NCI-H1694 treated with DMSO at 0.1 percent for 48 hours (cell line): ENCODE measurements at places on chromosomes 3 and 15.

DNA sequence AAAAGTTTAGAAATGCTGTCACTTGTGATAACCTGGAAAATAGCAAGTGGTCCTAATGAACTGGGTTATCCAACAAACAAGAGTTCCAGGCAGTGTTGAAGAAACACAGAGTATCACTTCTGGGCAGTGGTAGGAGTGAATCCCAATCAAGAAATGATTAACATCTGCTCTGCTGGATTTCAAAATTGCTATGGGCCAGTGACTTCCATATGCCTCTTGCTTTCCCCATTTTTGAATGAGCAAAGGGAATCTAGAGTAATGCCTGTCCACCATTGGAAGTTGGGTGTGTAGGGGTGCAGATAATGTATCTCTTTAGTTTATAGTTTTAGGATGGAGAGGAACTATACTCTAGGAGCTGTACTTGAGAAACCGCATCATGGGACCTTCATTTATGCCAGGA lies 236.5 kb downstream of the RPLP1 start:
- no peak for DNase-seq

DNA sequence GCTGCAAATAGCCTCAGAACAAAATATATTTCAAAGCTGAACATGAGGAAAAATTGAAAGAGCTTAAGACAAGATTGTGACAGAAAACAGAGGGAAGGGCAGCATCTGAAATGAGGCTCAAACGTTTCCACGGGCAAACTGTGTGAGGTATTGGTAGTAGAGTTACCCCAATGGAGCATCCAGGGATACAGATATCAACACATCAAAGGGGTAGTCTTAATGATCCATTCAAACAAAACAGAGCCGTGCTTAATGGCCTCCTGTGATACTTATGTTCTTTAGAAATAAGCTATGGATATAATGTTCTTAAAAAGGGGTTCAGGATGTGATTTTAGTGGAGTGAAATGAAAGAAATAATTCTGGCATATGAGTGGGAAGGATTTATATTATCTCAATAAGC lies 430.3 kb upstream of the PDZRN3 start:
- no peak for DNase-seq

- no peak for DNase-seq
Observed at GRCh38 chr3:13851091-13851849, 28.6 kb downstream of the WNT7A start.

DNA sequence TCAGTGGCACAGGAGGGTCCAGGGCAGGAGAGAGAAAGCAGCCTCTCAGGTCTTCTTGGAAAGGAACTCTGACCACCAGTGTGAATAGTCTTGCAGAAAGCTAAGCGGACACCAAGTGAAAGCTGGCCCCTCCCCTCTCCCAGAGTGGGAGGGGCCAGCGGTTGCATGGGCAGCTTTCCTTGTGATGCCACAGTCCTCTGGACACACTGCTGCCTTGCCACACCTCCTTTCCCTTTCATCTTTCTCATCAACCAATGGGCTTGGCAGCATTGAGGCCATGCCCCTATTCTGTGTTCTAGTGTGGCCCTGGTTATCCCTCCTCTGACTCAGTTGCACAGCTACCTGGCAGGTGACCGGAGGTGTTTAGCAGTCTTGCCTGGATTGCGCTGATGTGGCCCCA lies 49.7 kb upstream of the GOLGA6B start:
- DNase-seq, result no peak

GRCh38 chr3:150611666-150612065 lies 8.5 kb downstream of the SELENOT start:
- DNase-seq, result no peak

DNA sequence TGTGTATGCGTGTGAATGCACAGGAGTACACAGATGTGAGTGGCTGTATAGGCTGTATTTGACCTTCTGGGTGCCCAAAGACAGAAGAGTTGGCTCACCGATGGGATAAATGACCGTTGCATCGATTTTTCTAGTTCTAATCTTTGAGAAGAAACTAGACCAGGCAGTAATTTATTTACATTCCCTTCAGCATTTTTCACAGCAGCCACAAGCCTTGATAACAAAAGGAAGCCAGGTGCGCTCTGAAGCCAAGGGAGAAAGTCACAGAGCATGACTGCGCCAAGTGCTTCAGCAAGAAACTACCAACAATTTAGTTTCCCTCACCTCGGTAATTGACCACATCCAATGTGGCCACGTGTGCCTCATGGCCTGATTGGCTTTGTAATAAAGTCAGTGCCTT lies 5.9 kb upstream of the FAM3D start:
- DNase-seq, result no peak

GRCh38 chr15:93382200-93382820 lies 293.3 kb upstream of the RGMA start:
- no peak for DNase-seq

GRCh38 chr3:4797201-4797705 lies 182.0 kb upstream of the BHLHE40 start:
- no peak for DNase-seq

- DNase-seq, result no peak
Observed at GRCh38 chr3:124428372-124429128, 301.7 kb upstream of the UMPS start.

DNA sequence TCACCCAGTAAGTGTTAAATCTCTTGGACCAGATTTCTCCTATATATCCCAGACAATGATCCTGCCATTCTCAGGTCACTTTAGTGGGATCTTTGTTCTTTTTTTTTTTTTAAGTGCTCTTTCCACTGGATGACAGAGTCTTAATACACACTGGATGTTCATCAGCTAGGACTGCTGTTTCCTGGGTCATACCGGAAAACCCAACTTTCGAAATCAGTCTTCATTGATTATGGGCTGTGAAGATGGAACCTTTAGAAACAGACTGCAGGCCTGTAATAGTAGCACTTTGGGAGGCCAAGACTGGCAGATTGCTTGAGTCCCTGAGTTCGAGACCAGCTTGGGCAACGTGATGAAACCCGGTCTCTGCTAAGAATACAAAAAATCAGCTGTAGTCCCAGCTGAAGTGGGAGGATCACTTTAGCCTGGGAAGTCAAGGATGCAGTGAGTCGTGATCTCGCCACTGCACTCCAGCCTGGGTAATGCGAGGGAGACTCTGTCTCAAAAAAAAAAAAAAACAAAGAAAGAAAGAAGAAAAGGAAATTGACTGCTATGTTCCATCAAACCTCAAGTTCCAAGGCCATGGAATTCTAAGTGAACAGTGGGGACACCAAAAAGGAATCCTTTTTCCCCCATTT lies 2.3 kb downstream of the EOGT start:
- no peak for DNase-seq

GRCh38 chr3:159627229-159627628 lies 361.4 kb upstream of the IL12A start:
- DNase-seq, result no peak

- no peak for DNase-seq
Observed at GRCh38 chr3:12780751-12781150, 15.7 kb upstream of the CAND2 start.

- DNase-seq, result no peak
Observed at GRCh38 chr3:146425341-146425740, 44.0 kb downstream of the PLSCR2 start.

- no peak for DNase-seq
Observed at GRCh38 chr15:71484080-71484479, 326.3 kb upstream of the NR2E3 start.

DNA sequence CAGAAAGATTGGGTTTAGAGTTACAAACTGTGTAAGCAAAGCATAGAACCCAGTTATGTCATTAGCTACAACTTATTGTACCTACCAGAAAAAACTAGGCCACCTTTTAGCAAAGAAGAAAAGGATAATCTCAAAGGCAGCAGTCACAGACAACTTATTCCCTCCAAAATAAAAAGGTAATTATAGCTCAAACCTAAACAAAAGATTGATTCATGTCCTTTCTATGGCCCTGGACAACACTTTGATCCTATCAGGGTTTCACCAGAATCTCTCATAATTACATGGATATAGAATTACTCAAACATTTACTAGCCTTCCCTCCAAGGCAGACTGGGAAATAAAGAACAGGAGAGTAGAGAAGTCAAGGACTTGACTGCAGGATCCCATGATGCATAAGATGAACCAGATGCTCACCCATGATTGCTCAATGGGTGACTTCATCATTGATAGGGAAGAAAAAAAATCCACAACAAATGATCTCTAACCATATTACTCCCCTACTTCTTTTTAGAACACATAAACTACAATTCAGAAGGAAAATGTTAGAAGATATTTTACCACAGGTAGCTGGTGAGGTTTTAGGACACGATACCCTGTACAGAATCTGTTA lies 17.4 kb downstream of the DET1 start:
- no peak for DNase-seq

DNA sequence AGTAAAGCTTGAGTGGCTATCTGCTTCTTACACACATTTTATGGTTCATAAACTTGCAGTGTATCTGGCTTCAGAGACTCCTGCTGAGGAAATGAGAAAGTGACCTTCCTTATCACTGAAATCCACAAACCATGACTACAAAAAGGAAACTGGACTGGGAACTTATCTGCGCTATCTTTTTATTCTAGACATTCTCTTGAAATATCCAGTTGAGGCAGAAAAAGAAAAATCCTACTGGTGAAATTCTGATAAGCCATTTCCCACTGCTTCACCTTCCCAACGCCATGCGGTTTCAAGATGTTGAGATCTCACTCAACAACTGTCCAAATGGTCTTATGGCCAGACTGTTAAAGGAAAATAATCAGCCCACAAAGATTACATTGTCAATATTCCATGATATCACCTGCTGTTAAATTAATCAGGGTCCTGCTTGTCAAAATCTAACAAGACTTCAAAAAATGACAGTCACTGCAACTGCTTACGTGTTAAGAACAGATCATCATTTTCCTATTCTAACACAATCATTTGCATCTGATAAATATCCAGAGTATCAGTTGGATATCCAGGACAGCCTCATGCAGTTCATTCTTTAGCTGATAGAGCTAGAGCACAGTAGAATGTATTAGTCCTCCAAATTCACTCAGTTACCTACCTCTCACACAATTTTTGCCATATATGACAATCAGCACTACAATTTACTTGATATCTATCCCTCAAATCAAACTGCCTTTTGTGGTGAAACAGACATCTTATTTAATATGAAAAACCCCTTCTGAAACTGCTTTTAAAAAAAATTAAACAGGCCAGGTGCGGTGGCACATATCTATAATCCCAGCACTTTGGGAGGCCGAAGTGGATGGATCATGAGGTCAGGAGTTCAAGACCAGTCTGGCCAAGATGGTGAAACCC lies 538.1 kb downstream of the MAGI1 start:
- DNase-seq, result no peak

DNA sequence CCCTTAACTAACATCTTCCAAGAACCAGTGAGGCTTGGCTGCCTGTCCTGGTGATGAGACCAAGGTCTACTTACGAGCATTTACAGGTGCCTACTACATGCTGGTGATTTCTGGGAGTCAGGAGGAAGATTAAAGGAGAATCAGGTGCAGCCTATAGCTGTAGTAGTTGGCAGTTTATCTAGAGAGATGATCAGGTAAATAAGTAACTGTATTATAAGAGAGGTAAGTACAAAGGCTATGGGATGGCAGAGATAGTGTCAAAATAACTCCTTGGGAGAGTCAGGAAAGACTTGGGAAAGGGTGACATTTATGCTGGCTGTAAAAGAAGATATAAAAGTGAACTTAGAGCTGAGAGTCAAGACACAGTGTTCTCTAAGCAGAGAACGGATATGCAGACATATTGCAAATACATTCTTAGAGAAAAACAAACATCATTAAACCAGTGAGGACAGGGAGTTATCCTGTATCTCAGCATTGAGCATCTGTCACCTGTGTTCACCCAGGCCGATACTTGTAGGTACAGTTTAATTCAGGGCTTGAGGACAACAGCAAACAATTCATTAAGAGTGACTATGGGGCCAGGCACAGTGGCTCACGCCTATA lies 49.7 kb upstream of the ACP3 start:
- DNase-seq, result no peak

GRCh38 chr3:59927056-59927455 lies 877.2 kb upstream of the CFAP20DC start:
- no peak for DNase-seq

- DNase-seq, result no peak
Observed at GRCh38 chr3:152505926-152506325, 237.2 kb downstream of the MBNL1 start.

GRCh38 chr15:73914145-73914544 lies 12.1 kb upstream of the LOXL1 start:
- DNase-seq, result no peak

DNA sequence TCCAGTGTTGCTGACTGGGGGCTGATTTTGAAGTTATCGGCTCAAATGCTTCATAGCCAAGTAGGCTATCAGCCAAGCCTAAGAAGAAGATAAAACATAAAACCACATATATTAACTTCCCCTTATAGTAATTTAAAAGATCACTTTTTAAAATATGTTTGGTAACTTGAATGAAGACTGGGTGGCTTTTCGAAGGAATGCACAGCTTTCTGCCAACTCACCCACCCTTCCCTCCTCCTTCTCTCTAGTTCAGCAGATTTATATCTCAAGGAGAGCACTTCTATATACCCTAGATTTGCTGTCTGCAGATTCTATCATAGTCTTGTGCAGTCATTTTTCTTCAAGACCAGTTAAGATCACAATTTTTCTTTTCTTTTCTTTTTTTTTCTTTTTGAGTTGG lies 189.4 kb upstream of the CHRM5 start:
- no peak for DNase-seq

GRCh38 chr3:43866529-43867353 lies 176.0 kb downstream of the ABHD5 start:
- DNase-seq, result no peak

- DNase-seq, result no peak
Observed at GRCh38 chr3:115325539-115325938, 178.5 kb upstream of the ZBTB20 start.

- DNase-seq, result no peak
Observed at GRCh38 chr15:68704496-68705021, 116.1 kb downstream of the ANP32A start.

DNA sequence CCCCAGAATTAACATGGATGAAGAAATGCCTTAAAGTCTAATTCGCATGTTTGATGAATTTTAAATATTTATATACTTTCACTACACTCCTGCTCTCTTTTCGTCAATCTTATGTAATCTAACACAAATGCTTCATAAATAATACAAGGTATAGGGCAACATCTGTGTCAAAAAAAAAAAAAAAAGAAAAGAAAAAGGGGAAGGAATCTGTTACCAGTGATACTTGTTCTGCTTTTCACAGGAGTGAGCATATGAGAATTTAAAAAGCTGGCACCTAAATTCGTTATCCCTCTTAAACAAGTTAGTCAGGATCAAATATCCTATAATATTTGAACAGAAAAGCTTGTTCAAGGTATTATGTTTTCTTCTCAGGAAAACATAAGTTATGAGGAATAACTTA lies 243.8 kb downstream of the KCNH8 start:
- no peak for DNase-seq

DNA sequence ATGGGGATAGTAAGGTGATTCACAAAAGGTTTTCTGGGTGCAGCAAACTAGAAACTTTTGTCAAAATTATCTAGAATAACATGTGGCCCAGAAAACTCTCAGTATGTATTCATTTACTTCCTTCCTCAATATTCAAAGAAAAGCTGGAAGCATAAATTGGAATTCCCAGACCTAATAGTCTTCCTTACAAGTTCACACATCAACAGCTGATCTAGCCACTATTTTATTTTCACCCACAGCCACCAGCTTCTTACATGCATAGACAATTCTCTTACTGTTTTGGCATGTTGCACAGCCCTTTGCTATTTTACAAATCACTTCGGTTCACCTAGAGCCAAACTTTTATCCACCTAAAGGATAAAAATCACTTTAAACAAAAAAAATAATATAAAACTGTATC lies 647.8 kb upstream of the CCDC54 start:
- DNase-seq, result no peak
